ENCODE measurements at places on chromosomes 5 and 9. TPM values are rescaled to one million over a fixed set of nuclear protein-coding genes. Genes with fewer than 3 reads are reported as not detected.

The NR5A1 gene
- total RNA-seq, result not detected

The NMRK1 gene
- 4.9 TPM for total RNA-seq

The SPATA31E1 gene
- total RNA-seq, result not detected

The ANKRD34B gene
- 0.27 TPM for total RNA-seq

The AHRR gene
- 1.5 TPM for total RNA-seq

The SURF2 gene
- total RNA-seq, result 11.0 TPM

The BTNL8 gene
- total RNA-seq, result not detected

The CCDC171 gene
- 19.7 TPM for total RNA-seq

The SLC25A46 gene
- 108 TPM for total RNA-seq

The ADAMTS2 gene
- 7.0 TPM for total RNA-seq

The GTF3C5 gene
- total RNA-seq, result 26.5 TPM

The DBH gene
- 0.91 TPM for total RNA-seq

The OGN gene
- total RNA-seq, result 45.2 TPM

The ZDHHC11 gene
- 11.6 TPM for total RNA-seq

The GRIA1 gene
- 171 TPM for total RNA-seq

The KCNIP1 gene
- total RNA-seq, result 23.3 TPM

The ATOSB gene
- 11.2 TPM for total RNA-seq

The TEK gene
- total RNA-seq, result 10.2 TPM

The AGXT2 gene
- not detected for total RNA-seq

The TAF11L12 gene
- total RNA-seq, result not detected

The C9 gene
- not detected for total RNA-seq

The MARCOL gene
- not detected for total RNA-seq

The FUBP3 gene
- total RNA-seq, result 56.0 TPM

The ESM1 gene
- 0.27 TPM for total RNA-seq

The QRFP gene
- not detected for total RNA-seq

The NEURL1B gene
- total RNA-seq, result 13.2 TPM

All from cerebellum (tissue), 4 donors.